H1 (cell line): ENCODE measurements at places on chromosomes 16 and 17. TPM values are rescaled to one million over a fixed set of nuclear protein-coding genes. Genes with fewer than 3 reads are reported as not detected.

Gene MINK1
- total RNA-seq = 74.4 and 77.7 TPM in 2 replicates

- H3K27ac ChIP-seq = no peak overlapping the region
- H3K36me3 ChIP-seq = no peaks in the 10 kb centered on the region
- no peaks in the 10 kb centered on the region for H3K27me3 ChIP-seq
- H3K4me1 ChIP-seq = no peaks in the 10 kb centered on the region
These were observed 74.3 kb downstream of the AXIN2 start for GRCh38 chr17:65487161-65487560.

- H3K4me3 ChIP-seq = no peak overlapping the region
- peaks cover 17% of the 10 kb centered on the region for H3K4me1 ChIP-seq
- H3K27me3 ChIP-seq = no peaks in the 10 kb centered on the region
- H3K27ac ChIP-seq = no peak overlapping the region
- DNase-seq = no peak
- no peaks in the 10 kb centered on the region for H3K36me3 ChIP-seq
These were observed 162.6 kb downstream of the XYLT1 start for GRCh38 chr16:17308186-17308585.

GRCh38 chr16:2686912-2687507 lies 4.7 kb downstream of the KCTD5 start:
- no peaks in the 10 kb centered on the region for H3K27me3 ChIP-seq
- no peak overlapping the region for H3K4me3 ChIP-seq
- peaks cover 3% of the 10 kb centered on the region; the same call in 1 of the 2 replicates for H3K4me1 ChIP-seq
- H3K27ac ChIP-seq = no peak overlapping the region

GRCh38 chr16:85605051-85605911 lies 7.8 kb upstream of the GSE1 start:
- H3K36me3 ChIP-seq = no peaks in the 10 kb centered on the region; the same call in 1 of the 2 replicates
- H3K27me3 ChIP-seq = no peaks in the 10 kb centered on the region
- no peak overlapping the region for H3K27ac ChIP-seq

GRCh38 chr17:82300707-82301270 lies 16.6 kb downstream of the CD7 start:
- H3K4me1 ChIP-seq = no peaks in the 10 kb centered on the region
- peaks cover 2% of the 10 kb centered on the region; the same call in 1 of the 2 replicates for H3K27me3 ChIP-seq
- no peak for DNase-seq
- H3K36me3 ChIP-seq = no peaks in the 10 kb centered on the region
- no peak overlapping the region for H3K27ac ChIP-seq
- no peak overlapping the region for H3K4me3 ChIP-seq

Gene CASKIN1
- total RNA-seq = 6.4 and 6.5 TPM in 2 replicates

DNA sequence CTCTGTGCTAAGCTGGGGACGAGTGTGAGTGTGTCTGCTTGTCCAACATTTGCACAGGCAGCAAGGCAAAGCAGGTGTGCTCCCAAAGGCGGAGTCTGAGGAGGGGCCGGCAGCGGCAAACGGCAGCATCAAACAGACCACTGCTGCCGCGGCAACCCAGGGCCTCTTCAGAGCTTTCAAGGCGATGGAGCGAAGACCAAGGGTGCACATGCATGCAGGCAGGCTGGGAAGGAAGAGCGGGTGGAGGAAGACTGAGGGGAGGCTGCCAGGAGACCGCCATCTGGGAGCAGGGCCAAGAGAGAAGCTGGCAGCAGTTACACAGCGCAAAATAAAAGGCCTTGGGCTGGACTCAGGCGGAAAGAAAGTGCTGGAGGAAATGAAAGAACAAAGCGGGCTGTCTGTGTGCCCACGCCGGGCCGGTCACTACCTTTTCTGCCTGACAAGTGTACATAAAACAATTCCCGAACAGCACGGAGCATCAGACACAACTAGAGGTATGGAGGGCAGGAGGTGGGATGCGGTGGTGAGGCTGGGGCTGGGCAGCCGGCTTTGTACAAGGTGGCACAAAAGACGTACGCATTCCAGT lies 8.5 kb downstream of the TIMM22 start:
- no peaks in the 10 kb centered on the region for H3K27me3 ChIP-seq
- H3K27ac ChIP-seq = no peak overlapping the region
- H3K36me3 ChIP-seq = peaks cover 17% of the 10 kb centered on the region
- no peaks in the 10 kb centered on the region for H3K4me1 ChIP-seq

DNA sequence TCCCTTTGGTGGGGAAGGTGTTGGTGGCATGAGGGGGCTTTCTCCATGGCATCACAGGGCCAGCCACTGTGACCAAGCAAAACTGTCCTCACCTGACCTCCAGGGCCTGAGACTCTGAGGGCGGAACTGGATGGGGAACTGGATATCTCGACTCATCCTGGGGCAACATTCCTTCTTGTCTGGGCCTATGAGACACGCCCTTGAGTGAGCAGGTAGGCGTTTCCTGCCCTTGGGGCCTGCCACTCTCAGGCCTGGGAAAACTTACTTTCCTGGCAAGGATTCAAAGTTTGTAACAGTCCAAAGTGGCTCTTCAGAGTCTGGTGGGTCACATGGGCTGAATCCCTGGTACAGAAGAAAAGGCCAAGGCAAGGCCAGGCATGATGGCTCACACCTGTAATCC lies 9.6 kb downstream of the MT1X start:
- no peak overlapping the region for H3K27ac ChIP-seq
- no peaks in the 10 kb centered on the region for H3K27me3 ChIP-seq
- H3K4me3 ChIP-seq = no peak overlapping the region
- no peak for DNase-seq
- H3K4me1 ChIP-seq = no peaks in the 10 kb centered on the region

- 0 out of 2 replicates have a peak, but pooled peaks cover 8% of the 10 kb centered on the region for H3K36me3 ChIP-seq
- H3K4me1 ChIP-seq = no peaks in the 10 kb centered on the region
- no peak overlapping the region for H3K4me3 ChIP-seq
- H3K27ac ChIP-seq = no peak overlapping the region
These were observed 23.9 kb downstream of the AMFR start for GRCh38 chr16:56401482-56401881.

DNA sequence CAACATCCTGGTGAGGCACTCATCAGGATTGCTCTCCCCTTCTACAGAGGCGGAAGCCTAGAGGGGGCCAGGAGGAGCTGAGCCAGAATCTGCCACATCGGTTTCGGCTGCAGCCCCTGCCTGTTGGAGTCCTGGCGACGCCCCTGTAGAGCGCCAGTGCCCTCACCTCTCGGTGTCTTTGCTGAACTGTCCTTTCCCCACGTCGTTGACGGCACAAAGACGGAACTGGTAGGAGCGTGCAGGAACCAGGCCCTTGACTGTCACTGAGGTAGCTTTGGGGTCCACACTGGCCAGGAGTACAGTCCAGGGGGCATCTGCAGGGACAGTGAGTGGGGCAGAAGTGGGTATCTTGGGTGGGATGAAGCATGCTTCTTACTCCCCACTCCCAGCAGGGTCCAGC lies 110.3 kb upstream of the CDC42EP4 start:
- H3K4me1 ChIP-seq = no peaks in the 10 kb centered on the region
- DNase-seq = no peak
- no peak overlapping the region for H3K27ac ChIP-seq
- no peaks in the 10 kb centered on the region; the same call in none of the 2 replicates for H3K36me3 ChIP-seq
- no peak overlapping the region for H3K4me3 ChIP-seq

Gene WFDC1
- 1.1 and 1.6 TPM in 2 replicates for total RNA-seq

Gene CES5A
- not detected in 2 replicates for total RNA-seq

GRCh38 chr17:70369391-70369790 lies 200.1 kb downstream of the KCNJ2 start:
- no peak overlapping the region for H3K27ac ChIP-seq
- DNase-seq = no peak
- H3K36me3 ChIP-seq = no peaks in the 10 kb centered on the region
- no peaks in the 10 kb centered on the region for H3K4me1 ChIP-seq
- H3K27me3 ChIP-seq = no peaks in the 10 kb centered on the region

Gene CDRT15L2
- not detected in 2 replicates for total RNA-seq

Gene AXIN2
- 31.7 and 33.4 TPM in 2 replicates for total RNA-seq

- no peaks in the 10 kb centered on the region for H3K27me3 ChIP-seq
- no peak overlapping the region for H3K27ac ChIP-seq
- H3K4me1 ChIP-seq = no peaks in the 10 kb centered on the region
- no peak for DNase-seq
- H3K4me3 ChIP-seq = no peak overlapping the region
These were observed 31.4 kb downstream of the NOS2 start for GRCh38 chr17:27768858-27769410.

DNA sequence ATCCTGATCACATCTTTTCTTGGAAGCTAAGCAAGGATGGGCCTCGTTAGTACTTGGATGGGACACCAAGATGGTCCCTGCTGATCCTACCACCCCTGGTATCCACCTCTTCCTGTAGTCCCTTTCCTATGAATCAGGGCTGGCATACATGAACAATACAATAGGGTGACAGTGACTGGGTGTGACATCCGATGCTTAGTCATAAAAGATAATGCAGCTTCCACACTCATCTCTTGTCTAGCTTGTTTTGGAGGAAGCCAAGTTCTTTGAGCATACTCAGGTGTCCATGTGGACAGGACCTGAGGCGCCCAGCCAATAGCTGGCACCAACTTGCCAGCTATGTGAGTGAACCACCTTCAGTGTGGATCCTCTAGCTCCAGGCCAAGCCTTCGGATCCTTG lies 62.5 kb upstream of the NFAT5 start:
- H3K4me3 ChIP-seq = no peak overlapping the region
- H3K27me3 ChIP-seq = no peaks in the 10 kb centered on the region
- H3K27ac ChIP-seq = no peak overlapping the region

Gene C17orf100
- total RNA-seq = 1.6 and 2.8 TPM in 2 replicates

DNA sequence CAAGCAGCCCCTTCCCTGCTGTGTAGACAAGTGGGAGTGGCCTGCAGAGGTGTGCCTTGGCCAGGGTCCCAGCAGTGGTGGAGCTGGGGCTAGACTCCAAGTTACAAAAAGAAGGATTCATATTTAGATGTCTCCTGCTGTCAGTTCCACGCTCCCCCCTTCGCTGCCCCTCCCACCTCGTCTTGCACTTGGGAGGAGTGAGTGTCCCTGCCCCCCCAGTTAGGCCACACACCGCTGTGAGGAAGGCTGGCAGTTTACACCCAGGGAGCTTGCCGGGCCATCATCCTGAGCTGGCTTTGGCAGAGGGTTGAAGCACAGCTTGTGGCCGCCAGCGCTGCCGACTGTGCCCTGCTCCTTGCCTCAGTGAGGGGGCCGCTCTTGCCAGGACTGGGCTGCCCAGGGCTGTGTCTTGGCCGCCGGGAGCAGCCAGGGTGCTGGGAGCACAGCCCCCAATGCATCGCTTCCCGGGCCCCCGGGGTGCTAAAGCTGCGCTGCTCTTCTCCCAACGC lies 44.3 kb downstream of the ELAC2 start:
- DNase-seq = peak; percentile 66
- no peaks in the 10 kb centered on the region for H3K27me3 ChIP-seq
- H3K4me3 ChIP-seq = peak overlapping the region; percentile 35
- no peak overlapping the region for H3K27ac ChIP-seq

Gene DRC3
- total RNA-seq = not detected in 2 replicates

- H3K27ac ChIP-seq = no peak overlapping the region
- H3K4me3 ChIP-seq = no peak overlapping the region
- no peaks in the 10 kb centered on the region for H3K4me1 ChIP-seq
- H3K36me3 ChIP-seq = no peaks in the 10 kb centered on the region
These were observed 64.1 kb upstream of the CACNG4 start for GRCh38 chr17:66900126-66901010.

Gene ABCC3
- 0.37 and 0.71 TPM in 2 replicates for total RNA-seq

- H3K36me3 ChIP-seq = no peaks in the 10 kb centered on the region
- H3K27me3 ChIP-seq = no peaks in the 10 kb centered on the region
- no peaks in the 10 kb centered on the region; the same call in none of the 2 replicates for H3K4me1 ChIP-seq
- DNase-seq = no peak
These were observed 1.3 kb downstream of the TMEM219 start for GRCh38 chr16:29963021-29963743.

Gene CEMP1
- not detected in 2 replicates for total RNA-seq

GRCh38 chr17:52244689-52245088 lies 86.2 kb upstream of the CA10 start:
- H3K4me3 ChIP-seq = no peak overlapping the region
- no peaks in the 10 kb centered on the region for H3K36me3 ChIP-seq
- no peak overlapping the region for H3K27ac ChIP-seq
- DNase-seq = no peak

DNA sequence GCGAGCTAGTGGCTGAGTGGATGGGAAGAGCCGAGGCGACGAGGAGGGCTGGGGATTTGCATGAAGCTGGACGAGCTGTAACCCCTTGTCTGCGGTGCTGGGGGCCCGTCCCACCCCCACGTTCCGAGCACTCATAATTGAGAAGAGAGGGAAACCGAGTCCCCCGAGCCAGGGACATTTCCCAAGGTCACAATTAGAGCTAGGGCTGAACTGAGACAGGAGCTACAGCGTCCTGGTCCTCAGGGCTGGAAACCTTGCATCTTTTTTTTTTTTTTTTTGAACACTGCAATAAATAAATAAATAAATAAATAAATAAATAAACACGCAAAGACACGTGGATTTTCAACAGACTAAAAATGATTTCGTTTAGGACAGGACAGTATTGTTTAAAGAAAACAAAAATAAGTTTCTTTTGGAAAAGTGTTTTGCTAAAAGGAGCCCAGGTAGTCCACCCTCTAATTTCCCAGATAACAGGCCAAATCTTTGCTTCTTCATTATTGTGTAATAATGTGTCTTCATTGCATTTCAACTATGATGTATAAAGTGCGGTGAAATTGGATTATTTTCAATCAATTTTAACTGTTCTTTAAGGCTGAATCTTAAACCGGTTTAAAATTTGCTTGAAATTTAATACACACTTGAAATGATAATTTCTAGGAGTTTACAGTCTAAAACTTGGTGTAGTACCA lies 992 bp downstream of the GDPD1 start:
- no peaks in the 10 kb centered on the region; the same call in 1 of the 2 replicates for H3K4me1 ChIP-seq
- H3K36me3 ChIP-seq = no peaks in the 10 kb centered on the region
- no peaks in the 10 kb centered on the region for H3K27me3 ChIP-seq
- peak overlapping the region; percentile 94 for H3K4me3 ChIP-seq
- no peak overlapping the region for H3K27ac ChIP-seq
- DNase-seq = no peak

- no peaks in the 10 kb centered on the region for H3K27me3 ChIP-seq
- no peak overlapping the region for H3K27ac ChIP-seq
- no peaks in the 10 kb centered on the region for H3K36me3 ChIP-seq
These were observed 13.6 kb downstream of the CDH8 start for GRCh38 chr16:62022688-62023087.

DNA sequence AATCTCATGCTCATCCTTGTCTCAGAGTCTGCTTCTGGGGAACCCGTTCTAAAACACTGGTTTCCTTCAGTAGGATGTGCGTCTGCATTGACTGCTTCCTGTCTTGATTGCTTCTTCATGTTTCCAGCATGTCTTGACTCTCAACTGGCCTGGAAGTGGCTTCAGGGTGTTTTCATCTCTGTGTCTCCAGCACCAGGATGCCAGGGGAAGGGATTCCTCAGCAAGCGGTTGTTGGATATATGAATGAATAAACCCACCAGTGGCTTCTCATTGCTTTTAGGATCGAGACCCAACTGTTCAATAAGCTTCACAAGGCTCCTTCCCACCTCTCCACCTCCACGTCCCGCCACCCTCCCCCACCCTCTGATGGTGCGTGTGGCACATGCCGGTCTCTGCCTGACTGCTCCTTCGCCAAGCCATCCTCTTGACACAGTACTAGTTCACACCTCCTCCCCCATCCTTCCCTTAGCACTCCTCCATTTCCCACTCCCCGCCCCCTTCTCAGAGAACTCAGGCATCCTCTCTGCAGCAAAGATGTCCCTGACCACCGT lies 14.1 kb upstream of the TNS4 start:
- no peak for DNase-seq
- H3K27me3 ChIP-seq = no peaks in the 10 kb centered on the region
- peaks cover 2% of the 10 kb centered on the region; the same call in 1 of the 2 replicates for H3K4me1 ChIP-seq
- H3K27ac ChIP-seq = no peak overlapping the region
- no peaks in the 10 kb centered on the region for H3K36me3 ChIP-seq
